ENCODE measurements at places on chromosomes 6 and 20. TPM values are rescaled to one million over a fixed set of nuclear protein-coding genes. Genes with fewer than 3 reads are reported as not detected.

The C6orf132 gene
- total RNA-seq = 17.4 TPM

The PMEPA1 gene
- total RNA-seq = 63.2 TPM

The ELOVL4 gene
- 7.0 TPM for total RNA-seq

The NTSR1 gene
- total RNA-seq = 0.23 TPM

The GMPR gene
- total RNA-seq = not detected

The TAAR1 gene
- not detected for total RNA-seq

The NPBWR2 gene
- total RNA-seq = not detected

The NHSL1 gene
- total RNA-seq = 15.2 TPM

The SPATS1 gene
- total RNA-seq = not detected

Measured in hair follicular keratinocyte (primary cell).